ENCODE measurements at places on chromosomes 1 and 21.

- DNase-seq: no peak
These were observed 10.4 kb downstream of the NUCKS1 start for GRCh38 chr1:205739348-205740160.

DNA sequence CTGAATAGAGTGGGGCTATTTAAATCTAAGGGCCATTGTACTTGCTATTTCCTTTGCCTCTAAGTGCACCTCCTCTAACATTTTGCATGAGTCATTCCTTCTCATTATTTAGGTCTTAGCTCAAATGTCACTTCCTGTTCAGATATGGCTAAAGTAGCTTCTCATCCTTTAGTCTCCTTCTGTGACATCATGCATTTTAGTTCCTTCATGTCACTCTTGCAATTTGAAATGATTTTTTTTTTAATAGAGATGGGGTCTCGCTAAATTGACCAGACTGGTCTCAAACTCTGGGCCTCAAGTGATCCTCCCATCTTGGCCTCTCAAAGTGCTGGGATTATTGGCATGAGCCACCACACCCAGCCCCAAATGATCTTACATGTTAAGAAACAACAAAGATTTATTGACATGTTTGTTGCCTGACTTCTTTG lies 6.6 kb downstream of the TBX19 start:
- DNase-seq: no peak

- DNase-seq: no peak
These were observed 76.6 kb downstream of the PLPP3 start for GRCh38 chr1:56502700-56503245.

GRCh38 chr1:14247666-14248065 lies 350.8 kb upstream of the KAZN start:
- no peak for DNase-seq

- peak; percentile 59 for DNase-seq
These were observed 20.1 kb upstream of the S100A10 start for GRCh38 chr1:152013664-152014237.
